ENCODE measurements at places on chromosomes 6 and 20. TPM values are rescaled to one million over a fixed set of nuclear protein-coding genes. Genes with fewer than 3 reads are reported as not detected.

Gene PROCR
- 83.1 TPM for total RNA-seq

Gene SNPH
- total RNA-seq, result 1.8 TPM

Gene PAK5
- under 0.01 TPM for total RNA-seq

Gene SIRPD
- not detected for total RNA-seq

Gene ZSCAN31
- total RNA-seq, result 12.1 TPM

Gene DEFB118
- not detected for total RNA-seq

Gene ATP6V1G2
- total RNA-seq, result 0.13 TPM

Gene HMGN3
- total RNA-seq, result 48.8 TPM

Gene PI16
- not detected for total RNA-seq

Gene DACT2
- total RNA-seq, result not detected

Gene SLC22A23
- total RNA-seq, result 52.6 TPM

Gene ACAT2
- 32.7 TPM for total RNA-seq

Gene TPD52L1
- total RNA-seq, result 0.90 TPM

Gene C20orf202
- under 0.01 TPM for total RNA-seq

Gene BHLHE23
- total RNA-seq, result not detected

Gene NUP43
- total RNA-seq, result 26.8 TPM

Gene ECT2L
- total RNA-seq, result not detected

Gene SUMO4
- 1.0 TPM for total RNA-seq

Gene PBOV1
- not detected for total RNA-seq

Gene MUCL3
- not detected for total RNA-seq

Gene GMPR
- 10.9 TPM for total RNA-seq

Gene ITPR3
- total RNA-seq, result 17.8 TPM

Gene SMIM13
- 9.5 TPM for total RNA-seq

Gene IMPG1
- not detected for total RNA-seq

Gene NRN1
- total RNA-seq, result 28.1 TPM

Gene PGC
- total RNA-seq, result not detected

Measured in dermis microvascular lymphatic vessel endothelial cell (primary cell).